ENCODE measurements at places on chromosomes 4 and X. TPM values are rescaled to one million over a fixed set of nuclear protein-coding genes. Genes with fewer than 3 reads are reported as not detected.

CXCL1 gene
- total RNA-seq: 36.2 TPM

RXFP1 gene
- 0.15 TPM for total RNA-seq

MND1 gene
- 5.8 TPM for total RNA-seq

DMRTC1 gene
- total RNA-seq: not detected

SLC34A2 gene
- total RNA-seq: not detected

ZNF157 gene
- not detected for total RNA-seq

ERAS gene
- not detected for total RNA-seq

CDKL2 gene
- 0.30 TPM for total RNA-seq

SPATA18 gene
- total RNA-seq: 3.9 TPM

GABRE gene
- total RNA-seq: 7.4 TPM

FABP2 gene
- total RNA-seq: not detected

ARHGAP4 gene
- total RNA-seq: 92.9 TPM

DCAF4L1 gene
- total RNA-seq: under 0.01 TPM

PNMA6A gene
- 1.1 TPM for total RNA-seq

CTPS2 gene
- total RNA-seq: 16.6 TPM

DHX15 gene
- 200 TPM for total RNA-seq

PAK3 gene
- under 0.01 TPM for total RNA-seq

MFAP3L gene
- 0.97 TPM for total RNA-seq

MAGEH1 gene
- 30.9 TPM for total RNA-seq

MAPK10 gene
- under 0.01 TPM for total RNA-seq

NUP62CL gene
- total RNA-seq: not detected

FAM53A gene
- total RNA-seq: 0.65 TPM

ZNF185 gene
- total RNA-seq: 11.0 TPM

PALLD gene
- 40.6 TPM for total RNA-seq

Data from epithelial cell of umbilical artery (primary cell).